Vagina (tissue), 2 donors: ENCODE measurements at places on chromosomes 3 and 15.

DNA sequence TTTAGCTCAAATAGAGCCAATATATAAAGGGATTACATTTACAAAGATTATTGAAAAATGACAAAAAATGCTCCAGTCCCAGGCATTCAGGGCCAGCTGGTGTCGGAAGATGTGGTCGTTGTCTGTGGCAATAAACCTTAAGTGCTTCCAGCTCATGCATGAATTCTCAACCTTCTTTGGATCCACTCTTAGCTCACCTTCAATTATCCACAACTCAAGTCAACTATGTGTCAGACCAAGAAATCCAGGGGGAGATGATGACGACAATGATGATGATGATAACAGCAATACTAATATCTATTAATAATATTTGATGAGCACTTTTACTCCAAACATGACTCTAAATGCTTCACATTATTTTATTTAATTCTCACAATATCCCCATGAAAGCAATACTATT, 53.6 kb upstream of the PXYLP1 start:
- H3K4me3 ChIP-seq, result no peak overlapping the region
- H3K4me1 ChIP-seq, result no peaks in the 10 kb centered on the region
- no peaks in the 10 kb centered on the region for H3K36me3 ChIP-seq
- H3K27ac ChIP-seq, result no peak overlapping the region

- peaks cover 19% of the 10 kb centered on the region for H3K4me1 ChIP-seq
- no peak overlapping the region for H3K4me3 ChIP-seq
- no peaks in the 10 kb centered on the region for H3K36me3 ChIP-seq
Measured at GRCh38 chr15:63978511-63979261, 67.6 kb downstream of the DAPK2 start.

GRCh38 chr15:55277116-55277564, 12.5 kb downstream of the RAB27A start:
- no peak for DNase-seq
- peak overlapping the region; percentile 5 for H3K27ac ChIP-seq
- no peaks in the 10 kb centered on the region for H3K36me3 ChIP-seq
- H3K27me3 ChIP-seq, result no peaks in the 10 kb centered on the region
- peaks cover 25% of the 10 kb centered on the region for H3K4me1 ChIP-seq

GRCh38 chr3:186590580-186591295, 20.2 kb downstream of the DNAJB11 start:
- no peaks in the 10 kb centered on the region for H3K27me3 ChIP-seq
- H3K36me3 ChIP-seq, result peaks cover 5% of the 10 kb centered on the region
- H3K4me3 ChIP-seq, result no peak overlapping the region
- DNase-seq, result no peak

GRCh38 chr3:150083655-150084042, 113.0 kb upstream of the PFN2 start:
- H3K27me3 ChIP-seq, result no peaks in the 10 kb centered on the region
- H3K4me1 ChIP-seq, result no peaks in the 10 kb centered on the region
- H3K27ac ChIP-seq, result no peak overlapping the region
- no peak for DNase-seq

GRCh38 chr3:190125436-190126068, 4.9 kb upstream of the P3H2 start:
- DNase-seq, result no peak
- no peak overlapping the region for H3K4me3 ChIP-seq
- H3K27me3 ChIP-seq, result no peaks in the 10 kb centered on the region
- H3K4me1 ChIP-seq, result peaks cover 20% of the 10 kb centered on the region
- H3K27ac ChIP-seq, result no peak overlapping the region
- H3K36me3 ChIP-seq, result no peaks in the 10 kb centered on the region

DNA sequence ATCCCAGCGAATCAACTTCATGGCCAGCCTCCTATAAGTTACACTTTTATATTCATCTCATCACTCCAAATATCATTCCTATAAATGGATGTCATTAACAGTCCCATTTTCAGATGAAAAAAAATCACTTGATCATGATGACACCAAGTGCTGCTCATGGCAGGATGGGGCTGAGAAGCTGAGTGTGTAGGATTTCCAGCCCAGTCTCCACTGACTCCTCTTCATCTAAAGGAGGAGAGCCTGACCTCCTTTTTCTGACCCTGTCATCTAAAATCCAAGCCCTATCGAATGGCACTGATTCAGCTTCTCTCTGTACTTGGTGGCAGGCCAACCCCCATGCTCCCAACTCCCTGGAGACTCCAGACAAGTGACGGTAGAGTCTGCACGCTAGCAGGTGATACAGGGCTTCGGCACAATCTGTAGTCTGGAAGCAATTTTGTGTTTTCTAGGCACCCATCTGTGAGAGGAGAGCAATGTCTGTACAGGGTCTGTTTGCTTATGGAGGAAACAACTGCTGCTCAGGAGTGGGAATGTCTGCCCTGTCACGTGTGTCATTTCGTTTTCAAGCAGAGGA, 103.2 kb downstream of the EPHB1 start:
- no peaks in the 10 kb centered on the region for H3K27me3 ChIP-seq
- no peaks in the 10 kb centered on the region for H3K4me1 ChIP-seq
- no peak overlapping the region for H3K27ac ChIP-seq
- no peaks in the 10 kb centered on the region for H3K36me3 ChIP-seq
- DNase-seq, result no peak
- H3K4me3 ChIP-seq, result no peak overlapping the region

DNA sequence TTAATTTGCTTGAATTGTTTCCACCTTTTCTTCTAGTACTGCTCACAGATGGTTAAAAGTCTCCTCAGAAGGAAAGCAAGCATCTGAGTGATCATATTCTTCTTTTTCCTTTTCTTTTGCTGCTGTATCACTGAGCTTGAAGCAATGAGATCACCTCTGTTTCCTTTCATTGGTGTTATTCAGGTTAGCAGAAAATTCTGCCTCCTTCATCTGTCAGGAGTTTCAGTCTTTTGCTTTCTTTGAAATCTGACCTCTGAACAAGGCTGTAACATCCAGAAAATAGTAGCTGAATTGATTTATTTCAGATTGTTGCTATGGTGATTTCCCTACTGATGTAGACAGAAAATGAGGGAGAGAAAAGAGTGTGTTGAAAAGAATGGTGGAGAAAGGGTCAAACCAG, 343.0 kb downstream of the MFSD1 start:
- H3K27ac ChIP-seq, result no peak overlapping the region
- DNase-seq, result no peak
- no peaks in the 10 kb centered on the region for H3K27me3 ChIP-seq

DNA sequence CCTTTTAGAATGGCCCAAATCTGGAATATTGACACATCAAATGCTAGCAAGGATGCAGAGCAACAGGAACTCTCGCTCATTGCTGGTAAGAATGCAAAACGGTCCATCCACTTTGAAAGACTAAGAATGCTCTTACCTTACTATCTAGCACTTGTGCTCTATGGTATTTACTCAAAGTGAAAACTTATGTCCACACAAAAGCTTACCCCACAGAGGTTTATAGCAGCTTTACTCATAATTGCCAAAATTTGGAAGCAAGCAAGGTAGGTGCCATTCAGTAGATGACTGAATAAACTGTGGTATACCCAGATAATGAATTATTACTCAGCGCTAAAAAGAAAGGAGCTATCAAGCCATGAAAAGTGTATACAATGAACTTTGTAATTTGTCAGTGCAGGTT, 96.4 kb downstream of the CTNNB1 start:
- H3K4me3 ChIP-seq, result no peak overlapping the region
- no peak overlapping the region for H3K27ac ChIP-seq
- H3K36me3 ChIP-seq, result no peaks in the 10 kb centered on the region

GRCh38 chr3:128706086-128706615, 19.8 kb upstream of the RAB7A start:
- no peaks in the 10 kb centered on the region for H3K27me3 ChIP-seq
- no peak overlapping the region for H3K4me3 ChIP-seq
- H3K27ac ChIP-seq, result no peak overlapping the region
- no peak for DNase-seq
- H3K36me3 ChIP-seq, result no peaks in the 10 kb centered on the region

- H3K4me1 ChIP-seq, result no peaks in the 10 kb centered on the region
- H3K27me3 ChIP-seq, result no peaks in the 10 kb centered on the region
- H3K27ac ChIP-seq, result no peak overlapping the region
- H3K36me3 ChIP-seq, result no peaks in the 10 kb centered on the region
- no peak overlapping the region for H3K4me3 ChIP-seq
- no peak for DNase-seq
Measured at GRCh38 chr3:141465221-141465620, 21.6 kb upstream of the RASA2 start.

DNA sequence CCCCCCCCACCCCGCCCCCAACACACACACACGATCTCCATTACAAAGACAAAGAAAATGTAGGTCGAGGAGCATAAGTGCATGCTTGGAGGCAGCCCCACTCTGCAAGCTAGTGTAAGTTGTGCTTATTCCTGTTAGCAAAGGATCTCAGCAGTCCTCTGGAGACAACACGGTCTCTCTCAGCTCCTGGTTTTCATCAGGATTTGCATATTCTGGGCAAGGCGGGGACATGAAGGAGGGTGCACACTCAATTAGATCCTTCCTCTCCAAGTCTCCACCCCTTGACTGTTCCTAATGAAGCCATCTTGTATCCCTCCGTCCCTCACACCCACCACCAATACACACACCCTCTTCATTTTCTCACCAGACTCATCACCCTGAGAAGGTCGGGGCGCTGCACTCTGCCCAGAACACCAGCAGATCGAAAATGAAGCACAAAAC, 63.8 kb downstream of the MRPL46 start:
- DNase-seq, result peak; percentile 54
- H3K4me1 ChIP-seq, result peaks cover 14% of the 10 kb centered on the region
- H3K27me3 ChIP-seq, result no peaks in the 10 kb centered on the region
- no peak overlapping the region for H3K4me3 ChIP-seq

DNA sequence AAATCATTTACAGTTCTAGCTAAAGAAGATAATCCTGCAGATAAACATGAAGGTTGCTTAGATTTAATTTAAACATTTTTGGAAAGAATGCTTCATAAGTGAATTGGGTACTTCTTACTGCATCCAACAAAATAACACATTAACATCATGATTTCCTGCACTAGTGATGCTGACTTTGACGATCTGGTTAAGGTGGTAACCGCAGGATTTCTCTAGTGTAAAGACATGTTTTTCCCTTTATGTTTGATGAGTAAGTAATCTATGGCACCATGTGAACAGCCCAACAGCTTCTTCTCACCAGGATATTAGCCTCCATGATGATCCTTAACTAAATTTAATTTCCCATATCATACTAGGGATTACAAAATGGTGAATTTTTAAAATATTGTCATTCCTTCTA, 14.1 kb downstream of the SPPL2A start:
- H3K27ac ChIP-seq, result no peak overlapping the region
- no peak for DNase-seq
- H3K27me3 ChIP-seq, result no peaks in the 10 kb centered on the region
- H3K4me3 ChIP-seq, result no peak overlapping the region

GRCh38 chr15:55334997-55335396, 16.0 kb downstream of the PIGB start:
- H3K4me1 ChIP-seq, result no peaks in the 10 kb centered on the region
- DNase-seq, result no peak
- no peak overlapping the region for H3K27ac ChIP-seq
- H3K4me3 ChIP-seq, result no peak overlapping the region
- no peaks in the 10 kb centered on the region for H3K27me3 ChIP-seq

DNA sequence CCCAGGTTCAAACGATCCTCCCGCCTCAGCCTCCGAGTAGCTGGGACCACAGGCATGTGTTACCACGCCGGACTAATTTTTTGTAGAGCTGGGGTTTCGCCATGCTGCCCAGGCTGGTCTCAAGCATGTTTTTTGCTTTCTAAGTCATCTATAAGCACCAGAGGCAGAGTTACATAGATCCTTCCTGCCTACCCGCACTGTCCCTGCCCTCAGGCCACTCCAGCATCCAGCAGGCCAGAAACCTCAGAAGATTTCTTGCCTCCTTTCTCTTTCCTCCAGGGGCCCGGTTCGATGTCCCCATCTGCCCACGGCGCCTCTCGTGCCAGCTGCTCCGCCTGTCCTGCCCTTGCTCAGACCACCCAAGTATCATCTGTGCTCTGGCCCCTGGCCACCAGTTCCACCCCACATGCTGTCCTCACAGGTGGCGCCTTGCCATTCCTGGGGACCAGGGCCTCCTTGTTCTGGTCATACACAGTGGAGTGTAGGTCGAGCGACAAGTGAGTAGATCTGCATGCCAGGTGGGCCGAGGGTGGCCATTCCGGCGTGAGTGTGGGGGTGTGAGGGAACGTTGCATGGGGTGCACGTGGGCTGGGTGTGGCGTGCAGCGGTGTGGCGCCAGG, 27.3 kb downstream of the KLHDC8B start:
- H3K4me3 ChIP-seq, result peak overlapping the region; percentile 53
- no peaks in the 10 kb centered on the region for H3K27me3 ChIP-seq
- peak overlapping the region; percentile 21 for H3K27ac ChIP-seq
- no peaks in the 10 kb centered on the region for H3K36me3 ChIP-seq
- H3K4me1 ChIP-seq, result peaks cover 17% of the 10 kb centered on the region

DNA sequence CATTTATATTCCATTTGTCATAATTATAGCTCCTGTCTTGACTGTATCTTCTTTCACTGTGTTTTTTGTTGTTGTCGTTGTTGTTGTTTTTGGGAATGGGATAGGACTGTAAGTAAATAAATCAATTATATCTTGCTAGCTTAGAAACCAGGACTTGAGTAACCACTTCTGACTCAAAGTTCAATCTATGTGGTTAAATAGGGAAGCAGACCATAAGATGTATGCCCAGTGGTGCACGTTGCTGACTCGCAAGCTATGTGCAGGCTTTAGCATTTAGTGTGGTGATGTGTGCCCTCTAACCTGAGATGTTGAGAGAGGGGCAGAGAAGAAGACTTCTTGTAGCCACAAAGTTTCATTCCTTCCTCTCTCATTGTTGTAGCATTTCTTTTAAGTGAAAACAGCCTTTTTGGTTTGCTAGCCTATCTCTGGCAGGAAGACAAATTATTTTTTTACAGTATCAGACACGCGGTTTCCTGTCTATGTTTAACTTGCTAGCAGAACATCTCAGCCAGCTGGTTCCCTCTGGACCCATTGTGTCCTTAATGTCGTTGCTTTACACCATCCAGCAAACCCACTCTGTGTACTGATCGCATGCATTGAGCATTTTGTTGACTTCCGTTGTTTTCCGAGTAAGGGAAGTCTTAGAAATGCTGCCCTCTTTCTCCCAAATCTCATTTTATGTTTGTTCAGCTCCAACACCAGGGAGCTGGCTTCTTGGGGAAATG, 52.1 kb downstream of the TGFBR2 start:
- H3K27ac ChIP-seq, result peak overlapping the region; percentile 60
- no peak for DNase-seq
- H3K4me1 ChIP-seq, result peaks cover 93% of the 10 kb centered on the region
- no peaks in the 10 kb centered on the region for H3K36me3 ChIP-seq

DNA sequence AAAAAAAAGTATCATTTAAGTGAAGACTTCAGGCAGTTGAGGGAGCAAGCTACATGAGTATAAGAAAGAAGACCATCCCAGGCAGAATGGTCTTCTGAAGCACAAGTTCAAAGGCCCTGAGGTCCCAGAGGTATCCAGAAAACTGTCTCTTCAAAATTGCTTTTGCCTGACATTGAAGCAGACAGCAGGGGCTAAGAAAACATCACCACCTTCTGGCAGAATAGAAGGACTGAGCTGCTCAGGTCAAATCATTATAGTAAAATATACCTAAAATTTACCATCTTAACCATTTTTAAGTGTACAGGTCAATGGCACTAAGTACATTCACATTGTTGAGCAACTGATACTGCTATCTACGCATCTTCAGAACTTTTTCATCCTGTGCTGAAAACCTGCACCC, 16.4 kb downstream of the GPR160 start:
- no peaks in the 10 kb centered on the region for H3K4me1 ChIP-seq
- no peak for DNase-seq
- no peak overlapping the region for H3K27ac ChIP-seq
- H3K27me3 ChIP-seq, result no peaks in the 10 kb centered on the region
